Fibroblast of lung (primary cell): ENCODE measurements at places on chromosomes 1 and 21. TPM values are rescaled to one million over a fixed set of nuclear protein-coding genes. Genes with fewer than 3 reads are reported as not detected.

Gene KDM5B
- 33.5 and 52.0 TPM in 2 replicates for polyA plus RNA-seq

Gene VWA5B1
- not detected in 2 replicates for polyA plus RNA-seq

Gene CAPN8
- not detected in 2 replicates for polyA plus RNA-seq

Gene TACSTD2
- polyA plus RNA-seq = 0.22 TPM in 1 of 2 replicates, not detected in the other

Gene TBX15
- 0.30 and 0.50 TPM in 2 replicates for polyA plus RNA-seq

- DNase-seq = peak; percentile 53
- no peaks in the 10 kb centered on the region for H3K27me3 ChIP-seq
- no peak overlapping the region for H3K27ac ChIP-seq
- H3K4me3 ChIP-seq = no peak overlapping the region
These were observed 61.5 kb downstream of the PSMG1 start for GRCh38 chr21:39121600-39122355.

DNA sequence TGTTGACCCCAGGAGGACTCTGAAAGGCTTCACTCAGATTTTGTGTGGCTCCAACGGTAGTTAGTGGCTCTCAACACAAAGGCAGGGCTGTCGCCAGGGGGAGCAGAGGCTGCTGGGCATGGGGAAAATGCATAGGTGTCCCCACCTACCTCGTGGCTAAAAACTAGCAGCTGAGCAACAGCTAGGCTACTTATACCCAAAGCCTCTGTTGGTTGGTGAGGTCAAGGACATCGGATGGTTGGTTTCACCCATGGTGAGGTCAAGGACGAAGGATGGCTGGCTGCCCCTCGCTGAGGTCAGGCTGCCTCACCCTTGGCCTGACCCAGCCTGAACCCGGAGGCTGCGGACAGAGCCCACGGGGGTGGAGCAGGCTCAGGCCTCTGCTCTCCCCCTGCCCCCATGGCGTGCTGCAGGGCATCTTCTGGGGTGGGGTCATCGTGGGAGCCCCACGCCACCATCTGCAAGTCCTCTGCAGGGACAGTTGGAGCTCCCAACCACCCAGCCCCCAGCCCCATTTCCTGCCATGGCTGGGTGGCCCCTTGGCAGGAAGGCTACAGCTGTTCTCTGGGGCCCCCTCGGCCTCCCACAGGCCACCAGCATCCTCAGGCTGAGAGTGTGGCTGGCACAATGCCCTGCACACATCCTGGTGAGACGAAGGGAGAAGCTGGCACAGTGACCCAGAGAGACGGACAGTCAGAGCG, 8.5 kb upstream of the GNB1 start:
- no peak overlapping the region for H3K27ac ChIP-seq
- H3K4me1 ChIP-seq = no peaks in the 10 kb centered on the region
- H3K27me3 ChIP-seq = no peaks in the 10 kb centered on the region
- no peak overlapping the region for H3K4me3 ChIP-seq
- H3K36me3 ChIP-seq = no peaks in the 10 kb centered on the region

DNA sequence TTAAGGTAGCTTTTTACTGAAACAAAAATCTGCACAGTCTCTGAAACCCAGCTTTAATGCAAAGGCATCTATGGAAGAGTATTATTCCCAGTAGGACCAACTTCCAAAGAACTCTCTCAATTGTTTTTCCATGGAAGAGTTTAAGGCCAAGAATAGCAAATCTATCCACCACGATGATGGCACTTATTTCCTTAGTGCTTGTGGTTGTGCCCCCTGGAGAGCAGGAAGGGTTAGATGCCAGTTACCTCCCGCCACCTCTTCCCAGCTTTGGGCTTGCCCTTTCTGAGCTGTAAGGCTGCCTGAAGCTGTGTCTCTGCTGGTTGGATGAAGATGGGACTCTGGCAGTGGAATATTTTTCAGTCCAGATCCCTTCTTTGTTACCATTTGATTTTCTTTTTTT, 4.8 kb upstream of the ATP1A1 start:
- H3K27ac ChIP-seq = no peak overlapping the region
- H3K4me1 ChIP-seq = no peaks in the 10 kb centered on the region
- H3K27me3 ChIP-seq = peaks cover 20% of the 10 kb centered on the region
- no peak overlapping the region for H3K4me3 ChIP-seq
- DNase-seq = no peak

GRCh38 chr1:35178874-35179380, 14.0 kb downstream of the SFPQ start:
- no peaks in the 10 kb centered on the region for H3K4me1 ChIP-seq
- no peak overlapping the region for H3K27ac ChIP-seq
- H3K27me3 ChIP-seq = no peaks in the 10 kb centered on the region
- H3K36me3 ChIP-seq = peaks cover 18% of the 10 kb centered on the region
